Activated CD4-positive, alpha-beta T cell treated with anti-CD3 and anti-CD28 coated beads, Interleukin-2, Interleukin-6, amounts not matched to agents 100 ng/mL and 50 ng/mL, durations not matched to agents 16 hours and 8 hours (primary cell): ENCODE measurements at places on chromosomes 4 and X.

- no peak for DNase-seq
Measured at GRCh38 chr4:33518856-33519255, 2725.5 kb downstream of the ARAP2 start.

GRCh38 chr4:54660591-54660990 is 2.8 kb downstream of the KIT start:
- no peak for DNase-seq

- no peak for DNase-seq
Measured at GRCh38 chr4:2396781-2397368, 21.6 kb downstream of the ZFYVE28 start.

- DNase-seq = no peak
Measured at GRCh38 chr4:93030670-93031069, 726.9 kb downstream of the GRID2 start.

DNA sequence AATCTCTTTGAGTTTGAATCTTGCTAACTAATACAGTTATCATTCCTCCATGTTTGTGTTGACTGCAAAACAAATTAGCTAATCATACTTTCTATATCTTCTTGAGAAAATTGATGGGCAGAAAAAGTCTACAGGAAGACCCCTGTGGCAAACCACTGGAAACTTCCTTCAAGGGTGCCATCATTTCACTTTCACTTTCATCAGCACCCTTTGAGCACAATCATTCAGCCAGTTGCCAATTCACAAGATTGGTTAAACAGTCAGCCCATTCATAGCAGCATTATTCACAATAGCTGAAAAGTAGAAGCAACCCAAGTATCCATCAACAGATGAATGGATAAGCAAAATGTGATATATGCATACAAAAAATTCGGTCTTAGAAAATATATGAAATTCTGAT is 101.5 kb downstream of the CCDC160 start:
- peak; percentile 48 for DNase-seq

- no peak for DNase-seq
Measured at GRCh38 chr4:128596853-128597252, 212.6 kb upstream of the JADE1 start.

GRCh38 chr4:13496605-13497004 is 12.5 kb upstream of the RAB28 start:
- no peak for DNase-seq

- no peak for DNase-seq
Measured at GRCh38 chr4:92237559-92237958, 66.2 kb upstream of the GRID2 start.

- DNase-seq = no peak
Measured at GRCh38 chr4:140869446-140869845, 113.3 kb upstream of the TBC1D9 start.

DNA sequence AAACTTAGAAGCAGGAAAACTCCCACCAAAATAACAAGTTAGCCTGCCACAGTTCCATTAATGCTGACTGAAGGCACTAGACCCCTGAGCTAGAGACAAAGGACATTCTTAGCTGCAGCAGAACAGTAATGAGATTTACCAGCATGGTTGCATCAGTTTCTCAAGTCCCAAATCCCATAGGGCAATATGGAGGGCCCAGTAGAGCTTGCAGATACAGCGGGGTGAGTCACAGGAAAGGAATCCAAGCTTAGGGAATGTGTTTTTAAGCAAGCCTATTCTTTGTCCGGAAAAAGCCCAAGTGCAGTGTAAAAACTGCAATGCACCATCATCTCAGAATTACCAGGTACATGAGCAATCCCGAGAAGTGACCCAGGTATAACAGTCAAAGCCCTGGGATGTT is 51.3 kb upstream of the EXOC1L start:
- no peak for DNase-seq

DNA sequence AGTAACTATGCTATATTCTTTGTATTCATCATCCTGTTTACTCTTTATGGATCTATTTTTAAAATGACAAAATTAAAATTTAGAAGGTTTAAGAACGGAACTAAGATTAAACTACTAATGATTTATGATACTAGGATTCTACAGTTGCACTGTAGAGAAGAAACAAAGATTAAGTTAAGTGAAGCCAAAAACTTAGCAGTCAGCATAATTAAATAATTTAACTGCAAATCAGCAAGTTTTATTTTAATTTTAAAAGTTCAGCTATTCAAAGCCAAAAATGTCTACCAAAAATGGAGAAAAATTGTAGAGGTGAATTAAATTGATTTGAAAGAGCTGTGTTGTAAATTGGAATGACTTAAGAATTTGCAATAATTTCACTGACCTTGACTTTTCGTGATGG is 30.8 kb downstream of the NDST4 start:
- no peak for DNase-seq

DNA sequence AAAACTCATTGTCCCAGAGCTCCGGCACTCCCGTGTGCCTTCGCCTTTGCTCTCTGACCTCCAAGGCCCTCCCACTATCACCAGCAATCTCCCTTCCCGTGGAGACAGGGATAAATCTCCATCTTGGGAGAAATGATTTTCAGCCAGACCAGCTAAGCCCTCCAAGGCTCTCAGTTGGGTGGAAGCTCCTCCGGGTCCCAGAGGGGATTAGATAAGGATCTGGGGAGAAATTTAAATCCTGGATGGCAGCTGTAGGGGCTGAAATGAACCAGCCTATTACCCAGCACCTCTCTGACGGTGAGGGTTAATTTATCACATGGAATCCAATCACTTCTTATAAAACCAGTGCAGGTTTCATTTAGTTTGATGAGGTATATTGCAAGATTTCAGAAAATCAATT is 366.2 kb downstream of the FBXW7 start:
- DNase-seq = no peak

GRCh38 chrX:120236687-120237479 is 13.7 kb upstream of the ZBTB33 start:
- no peak for DNase-seq

GRCh38 chr4:35087218-35087617 is 1157.1 kb downstream of the ARAP2 start:
- DNase-seq = no peak

DNA sequence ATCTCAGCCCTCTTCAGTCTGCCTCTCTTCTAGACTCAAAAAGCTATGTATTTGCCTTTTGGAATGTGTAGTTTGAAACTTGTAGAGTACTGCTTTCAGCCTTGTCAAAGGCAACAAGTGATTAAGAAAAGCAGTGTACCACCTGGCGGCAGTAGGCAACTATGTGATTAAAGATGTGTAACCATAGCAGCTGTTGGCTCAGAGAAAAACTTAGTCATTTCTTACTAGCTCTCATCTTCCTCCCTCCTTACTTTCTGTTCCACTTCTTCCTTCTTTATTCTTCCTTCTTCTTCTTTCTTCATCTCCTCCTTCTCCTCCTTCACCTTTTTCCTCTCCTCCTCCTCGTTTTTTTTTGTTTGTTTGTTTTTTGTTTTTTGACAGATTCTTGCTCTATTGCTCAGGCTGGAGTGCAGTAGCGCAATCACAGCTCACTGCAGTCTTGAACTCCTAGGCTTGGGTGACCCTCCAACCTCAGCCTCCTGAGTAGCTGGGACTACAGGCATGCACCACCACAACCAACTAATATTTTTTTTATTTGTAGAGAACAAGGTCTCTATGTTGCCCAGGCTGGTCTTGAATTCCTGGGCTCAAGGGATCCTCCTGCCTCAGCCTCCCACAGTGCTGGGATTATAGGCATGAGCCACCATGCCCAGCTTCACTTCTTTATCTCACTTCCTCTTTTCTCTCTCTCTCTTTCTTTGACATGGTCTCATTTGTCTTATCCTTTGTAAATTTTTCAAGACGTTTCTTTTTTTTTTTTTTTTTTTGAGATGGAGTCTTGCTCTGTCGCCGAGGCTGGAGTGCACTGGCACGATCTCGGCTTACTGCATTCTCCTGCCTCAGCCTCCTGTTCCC is 32.6 kb downstream of the ABHD18 start:
- peak; percentile 62 for DNase-seq

DNA sequence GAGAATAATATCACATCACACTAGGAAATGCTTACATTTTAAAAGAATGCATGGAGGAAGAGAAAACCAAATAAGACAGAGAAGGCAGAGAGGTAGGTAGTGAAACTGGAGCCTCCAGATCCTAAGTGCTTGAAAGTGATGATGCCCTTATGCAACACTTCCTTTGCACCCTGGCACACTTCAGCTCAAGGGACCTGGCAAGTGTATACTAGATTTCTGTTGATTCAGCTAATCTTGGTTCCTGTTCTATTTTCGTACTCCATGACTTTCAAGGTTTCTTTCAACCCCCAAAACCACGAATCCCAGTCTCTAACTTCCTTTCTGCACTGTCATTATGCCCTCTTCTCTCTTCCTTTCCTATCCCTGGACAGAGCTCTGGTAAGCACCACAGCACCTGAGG is 36.9 kb upstream of the SH3KBP1 start:
- DNase-seq = no peak

GRCh38 chr4:188661502-188661901 is 522.3 kb downstream of the TRIML1 start:
- no peak for DNase-seq

- no peak for DNase-seq
Measured at GRCh38 chr4:8002525-8003309, 63.1 kb upstream of the AFAP1 start.

GRCh38 chrX:45769761-45770582 is 569.3 kb upstream of the DIPK2B start:
- DNase-seq = peak; percentile 77

DNA sequence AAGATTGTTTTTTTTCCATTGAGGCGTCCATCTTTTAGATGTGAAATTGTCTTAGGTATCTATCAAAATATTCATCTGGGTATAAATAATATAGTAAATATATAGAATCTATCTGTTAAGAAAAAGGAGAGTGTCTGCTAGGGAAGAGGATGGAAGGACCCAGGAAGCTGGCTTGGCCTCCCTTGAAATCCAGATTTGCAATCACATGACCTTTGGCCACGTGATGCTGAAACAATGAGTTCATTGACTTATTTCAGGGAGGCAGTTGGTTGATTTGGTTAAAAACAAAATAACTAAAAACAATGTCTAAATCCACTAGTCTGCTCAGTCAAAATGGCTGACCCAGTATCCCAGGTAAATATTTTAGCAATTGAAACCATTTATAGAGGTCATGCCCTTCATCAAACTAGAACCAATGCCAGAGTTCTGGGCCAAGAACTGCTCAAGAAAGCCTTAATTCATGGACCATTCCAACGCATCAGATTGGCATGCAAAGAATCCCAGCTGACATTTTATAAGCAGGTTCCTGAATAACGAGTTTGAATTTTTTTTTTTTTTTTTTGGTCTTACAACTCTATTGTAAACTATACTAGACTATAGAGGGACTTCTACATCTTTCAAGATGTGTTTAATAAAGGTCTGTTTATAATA is 172.7 kb downstream of the MID1 start:
- no peak for DNase-seq
